ENCODE measurements at places on chromosomes 2 and 18.

GRCh38 chr18:62773691-62774090, 58.4 kb downstream of the PHLPP1 start:
- DNase-seq: no peak

DNA sequence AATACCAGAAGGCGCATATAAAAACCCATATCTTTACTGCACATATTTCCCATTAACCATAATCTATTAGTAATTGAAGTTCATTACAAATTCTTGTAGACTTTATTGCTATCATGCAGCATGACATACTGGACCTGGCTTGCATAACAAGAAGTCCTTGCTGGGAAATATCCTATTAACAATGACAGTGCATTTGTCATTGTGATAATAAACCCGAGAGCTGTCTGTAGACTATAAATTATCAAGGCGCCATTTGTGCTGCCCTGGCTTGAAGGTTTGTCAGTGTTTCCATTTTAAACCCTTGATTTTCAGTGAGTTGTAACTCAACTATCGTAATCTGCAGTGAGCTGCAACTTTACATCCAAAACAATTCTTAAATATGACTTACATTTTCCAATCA, 59.0 kb downstream of the HNMT start:
- no peak for DNase-seq

- no peak for DNase-seq
These were observed 189.0 kb downstream of the PTH2R start for GRCh38 chr2:208595386-208596275.

DNA sequence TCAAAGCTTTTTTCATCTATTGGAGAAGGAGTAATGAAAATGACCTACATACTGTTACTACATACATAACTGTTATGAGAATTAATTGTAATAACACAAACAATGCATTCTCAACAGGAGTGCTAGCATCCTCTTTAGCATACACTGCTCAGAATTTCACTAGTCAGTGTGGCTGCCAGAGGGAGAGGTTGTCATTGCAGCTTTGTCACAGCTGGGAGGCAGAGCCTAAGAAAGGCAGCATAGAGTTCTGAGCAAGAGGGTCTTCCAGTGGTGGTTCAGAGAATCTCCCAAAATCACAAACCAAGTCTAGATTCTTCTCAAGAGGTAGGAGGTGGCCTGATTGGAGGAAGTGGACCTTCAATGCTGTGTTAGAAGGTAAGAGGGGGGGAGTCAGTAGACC, 286.7 kb upstream of the CYRIA start:
- DNase-seq: no peak

DNA sequence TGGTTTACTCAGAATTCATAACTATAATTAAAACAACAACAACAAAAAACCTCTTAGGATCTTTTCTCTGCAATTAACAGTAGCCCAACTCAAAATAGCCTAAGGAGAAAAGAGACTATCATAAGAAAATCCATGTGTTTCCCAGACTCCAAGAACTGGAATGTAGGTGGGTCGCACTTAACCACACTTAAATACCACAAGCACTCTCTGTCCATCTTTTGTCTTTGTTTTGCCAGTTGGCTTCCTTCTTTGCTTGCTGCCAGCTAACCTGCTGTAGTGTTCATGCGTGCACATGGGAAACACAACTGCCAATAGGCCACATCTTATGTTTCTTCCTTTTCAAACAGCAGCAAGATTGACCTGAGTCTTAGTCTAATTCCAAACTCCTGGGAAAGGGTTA, 24.1 kb upstream of the ACVR1 start:
- DNase-seq: no peak

DNA sequence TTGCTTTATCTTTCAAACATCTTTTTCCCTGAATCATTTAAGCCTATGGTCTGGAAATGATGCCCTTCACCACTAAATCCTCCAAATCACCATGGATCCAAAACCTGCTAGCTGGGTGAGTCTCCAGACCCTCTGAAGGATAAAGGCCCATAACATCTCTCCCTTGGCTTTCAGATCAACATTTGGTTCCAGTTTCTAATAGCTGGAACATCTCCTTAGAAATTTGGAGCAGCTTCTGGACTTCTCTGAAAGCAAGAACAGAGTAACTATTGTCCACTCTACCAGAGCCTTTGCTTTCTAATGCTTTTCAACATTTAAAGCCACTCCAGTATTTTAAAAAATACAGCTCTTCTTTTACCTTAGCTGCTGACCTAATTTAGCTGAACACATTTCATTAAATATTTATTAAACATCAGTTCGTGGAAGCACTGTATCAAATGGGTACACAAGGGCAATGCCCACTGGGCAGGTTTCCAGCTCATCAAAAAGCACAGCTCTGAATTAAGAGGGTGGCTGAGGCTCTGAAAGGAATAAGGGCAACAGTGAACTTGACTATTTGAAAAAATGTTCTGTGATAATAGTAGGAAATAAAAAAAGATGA, 75.3 kb downstream of the GALNT3 start:
- DNase-seq: no peak

DNA sequence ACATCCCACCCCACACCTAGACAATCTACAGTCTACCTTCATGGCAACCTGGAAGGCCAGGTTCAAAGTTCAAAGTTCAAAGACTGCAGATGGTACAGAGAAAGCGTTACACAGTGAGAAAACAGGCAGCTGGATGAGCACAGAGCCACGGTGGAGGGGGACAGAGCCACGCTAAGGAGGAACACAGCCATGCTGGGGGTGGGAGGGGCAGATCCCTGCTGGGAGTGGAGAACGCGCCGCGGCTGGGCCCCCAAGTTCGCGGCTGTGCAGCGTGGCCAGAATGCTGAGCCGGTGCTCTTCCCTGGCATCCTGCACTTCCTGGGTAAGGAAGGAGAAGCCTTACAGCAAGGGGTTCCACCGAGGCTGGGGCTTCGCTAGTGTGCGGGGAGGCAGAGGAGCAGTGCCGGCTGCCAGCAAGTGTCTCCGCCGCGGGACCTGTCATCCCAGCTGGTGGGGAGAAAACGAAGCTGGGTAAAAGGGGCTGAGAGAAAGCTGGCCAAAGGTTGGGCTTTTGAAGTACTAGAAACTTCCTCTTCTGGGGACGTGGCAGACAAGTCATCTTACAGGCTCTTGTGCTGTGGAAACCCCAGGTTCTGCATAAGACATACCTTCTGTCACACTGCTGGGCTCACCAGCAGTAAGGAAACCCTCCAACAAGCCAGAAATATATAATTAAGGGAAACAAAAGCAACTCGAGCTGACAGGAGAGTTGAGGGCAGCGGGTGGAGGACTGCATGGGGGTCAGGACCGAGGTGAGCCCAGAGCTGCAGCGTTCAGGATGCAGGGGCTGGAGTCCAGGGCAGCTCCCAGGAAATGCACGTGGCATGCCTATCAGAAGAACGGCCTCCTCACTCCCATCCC, 115.5 kb downstream of the HDAC4 start:
- DNase-seq: no peak

DNA sequence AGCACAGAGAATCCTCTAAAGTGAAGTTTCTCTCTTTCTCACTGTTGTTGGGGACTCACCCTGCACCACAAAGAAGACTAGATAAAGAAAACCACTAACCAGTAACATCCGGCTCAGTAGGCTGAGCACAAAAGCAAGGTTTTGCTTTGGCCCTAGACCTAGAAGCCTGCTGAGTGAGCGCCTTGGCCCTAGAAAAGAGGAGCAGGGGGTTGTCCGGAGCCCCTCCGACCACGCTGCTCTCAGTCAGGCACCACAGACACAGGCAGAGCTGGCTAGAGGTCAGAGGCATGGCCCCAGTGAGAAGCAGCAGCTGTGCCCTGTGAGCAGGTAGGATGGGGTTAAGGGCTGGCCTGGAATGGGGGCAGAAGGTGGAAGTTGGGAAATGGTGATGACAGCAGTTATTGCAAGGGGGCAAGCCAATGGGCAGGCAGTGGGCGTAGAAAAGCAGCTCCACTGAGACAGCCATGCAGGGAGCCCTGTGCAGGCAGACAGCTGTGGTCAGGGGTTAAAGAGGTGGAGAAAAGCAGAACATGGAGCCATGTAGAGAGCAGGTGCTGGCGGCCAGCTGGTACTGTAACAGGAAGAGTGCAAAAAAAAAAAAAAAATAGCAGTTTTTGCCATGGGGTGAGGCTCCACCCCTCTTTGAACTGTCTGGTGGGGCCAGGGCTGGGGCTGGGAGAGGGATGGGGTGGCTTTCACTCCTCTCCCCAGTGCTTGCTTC, 36.9 kb upstream of the SLC14A1 start:
- no peak for DNase-seq

- no peak for DNase-seq
These were observed 255.0 kb downstream of the CAMKMT start for GRCh38 chr2:44616667-44617155.

GRCh38 chr18:3346487-3346886, 84.6 kb downstream of the MYL12B start:
- no peak for DNase-seq
